Skeletal muscle cell (primary cell): ENCODE measurements at places on chromosomes 13 and 19.

DNA sequence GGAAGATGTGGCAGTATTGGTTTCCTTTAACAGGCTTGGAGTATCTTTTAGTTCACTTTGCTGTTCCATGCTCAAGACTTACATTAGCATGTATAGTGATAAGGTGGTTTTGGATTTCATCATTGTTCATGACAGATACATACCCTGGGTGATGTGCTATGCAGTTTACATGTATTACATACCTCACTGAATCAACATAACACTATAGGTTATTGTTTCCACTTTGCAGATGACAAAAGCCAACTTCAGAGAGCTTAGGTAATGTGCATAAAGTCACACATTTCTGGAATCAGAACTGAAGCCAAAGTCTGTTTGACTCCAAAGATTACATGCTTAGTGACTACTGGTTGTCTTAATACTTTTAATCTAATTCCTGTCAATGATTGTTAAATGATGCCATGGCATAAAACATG is 7.1 kb downstream of the COMMD6 start:
- no peak for DNase-seq

GRCh38 chr13:105329359-105329758 is 1206.1 kb downstream of the EFNB2 start:
- no peak for DNase-seq

DNA sequence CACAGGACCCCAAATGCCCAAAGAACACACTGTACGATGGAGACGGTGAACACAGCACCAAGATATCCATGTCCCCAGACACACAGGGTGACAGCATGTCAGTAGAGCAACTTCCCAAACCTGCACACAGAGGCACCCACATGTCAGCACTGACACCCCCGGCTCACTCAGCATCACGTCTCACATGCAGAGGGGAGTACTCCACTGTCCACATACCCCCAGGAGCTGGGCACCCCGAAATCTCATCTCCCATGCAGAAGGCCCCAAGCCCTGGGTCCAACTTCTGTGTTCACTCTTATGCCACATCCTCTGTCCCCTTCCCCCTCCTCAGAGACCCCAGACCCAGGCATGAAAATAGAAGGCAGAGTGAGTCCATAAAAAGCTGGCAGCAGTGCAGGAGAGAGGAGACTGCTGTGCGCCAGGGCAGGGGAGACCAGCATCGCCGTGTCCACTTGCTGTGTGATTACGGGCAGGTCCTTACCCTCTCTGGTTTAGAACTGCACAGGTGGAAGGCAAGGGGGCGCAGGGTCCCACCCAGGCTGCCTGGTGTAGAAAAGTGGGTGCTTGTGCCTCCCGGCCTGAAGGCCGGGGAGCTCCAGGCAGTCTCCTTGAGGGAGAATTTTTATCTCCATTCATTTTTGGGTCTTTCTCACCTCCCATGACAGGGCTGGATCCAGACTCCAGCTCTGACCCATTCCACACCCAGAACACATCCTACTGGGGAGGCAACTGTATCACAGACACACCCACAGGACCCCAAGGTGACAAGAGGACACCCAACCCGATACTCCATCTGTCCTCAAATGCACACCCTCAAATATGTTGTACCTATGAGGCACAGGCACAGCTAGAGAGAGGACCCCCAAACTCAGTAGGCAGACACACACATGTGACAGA is 17.0 kb downstream of the ERFL start:
- DNase-seq = no peak

GRCh38 chr13:76621705-76622104 is 264.5 kb downstream of the KCTD12 start:
- no peak for DNase-seq

DNA sequence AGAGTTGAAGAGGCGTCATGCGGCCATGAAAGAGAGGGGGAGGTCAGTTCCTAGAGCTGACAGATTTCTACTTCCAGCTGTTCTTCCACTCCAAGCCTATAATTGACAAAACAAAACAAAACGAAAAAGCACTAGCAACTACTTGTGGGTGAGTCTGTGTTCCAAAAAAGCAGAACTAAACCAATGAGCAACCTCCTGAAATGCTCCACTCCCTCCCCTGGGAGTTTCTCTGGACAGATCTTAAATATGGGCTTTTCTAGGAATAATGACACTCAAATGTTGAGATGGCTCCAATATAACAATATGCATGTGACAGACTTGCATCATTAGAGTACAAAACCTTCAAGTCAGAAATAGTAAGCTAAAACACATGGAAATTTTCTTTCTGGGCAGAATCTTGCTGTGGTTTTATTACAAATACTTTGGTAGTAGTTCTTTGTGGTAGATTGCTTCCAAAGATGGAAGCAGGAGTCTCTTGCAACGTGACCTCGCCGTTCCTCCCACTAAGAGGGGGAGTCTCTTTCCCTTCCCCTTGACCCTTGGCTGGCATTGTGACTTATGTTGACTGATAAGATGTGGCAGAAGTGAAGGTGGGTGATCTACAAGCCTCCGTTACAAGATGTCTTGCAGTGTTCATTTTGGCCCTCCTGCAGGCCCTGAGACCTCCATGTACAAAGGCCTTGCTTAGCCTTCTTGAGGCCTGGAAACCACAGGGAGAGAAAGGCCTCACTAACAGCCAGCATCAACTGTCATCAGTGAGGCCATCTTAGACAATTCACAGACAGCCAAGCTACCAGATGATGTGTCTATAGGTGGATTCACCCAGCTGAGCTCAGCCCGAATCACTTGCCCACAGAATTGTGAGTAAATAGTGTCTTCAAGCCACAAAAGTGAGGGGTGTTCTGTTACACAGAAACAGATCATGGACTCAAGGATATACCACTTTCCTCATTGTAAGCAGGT is 173.1 kb upstream of the RFC3 start:
- no peak for DNase-seq

GRCh38 chr19:49643466-49643865 is 1.5 kb downstream of the SCAF1 start:
- DNase-seq = no peak

DNA sequence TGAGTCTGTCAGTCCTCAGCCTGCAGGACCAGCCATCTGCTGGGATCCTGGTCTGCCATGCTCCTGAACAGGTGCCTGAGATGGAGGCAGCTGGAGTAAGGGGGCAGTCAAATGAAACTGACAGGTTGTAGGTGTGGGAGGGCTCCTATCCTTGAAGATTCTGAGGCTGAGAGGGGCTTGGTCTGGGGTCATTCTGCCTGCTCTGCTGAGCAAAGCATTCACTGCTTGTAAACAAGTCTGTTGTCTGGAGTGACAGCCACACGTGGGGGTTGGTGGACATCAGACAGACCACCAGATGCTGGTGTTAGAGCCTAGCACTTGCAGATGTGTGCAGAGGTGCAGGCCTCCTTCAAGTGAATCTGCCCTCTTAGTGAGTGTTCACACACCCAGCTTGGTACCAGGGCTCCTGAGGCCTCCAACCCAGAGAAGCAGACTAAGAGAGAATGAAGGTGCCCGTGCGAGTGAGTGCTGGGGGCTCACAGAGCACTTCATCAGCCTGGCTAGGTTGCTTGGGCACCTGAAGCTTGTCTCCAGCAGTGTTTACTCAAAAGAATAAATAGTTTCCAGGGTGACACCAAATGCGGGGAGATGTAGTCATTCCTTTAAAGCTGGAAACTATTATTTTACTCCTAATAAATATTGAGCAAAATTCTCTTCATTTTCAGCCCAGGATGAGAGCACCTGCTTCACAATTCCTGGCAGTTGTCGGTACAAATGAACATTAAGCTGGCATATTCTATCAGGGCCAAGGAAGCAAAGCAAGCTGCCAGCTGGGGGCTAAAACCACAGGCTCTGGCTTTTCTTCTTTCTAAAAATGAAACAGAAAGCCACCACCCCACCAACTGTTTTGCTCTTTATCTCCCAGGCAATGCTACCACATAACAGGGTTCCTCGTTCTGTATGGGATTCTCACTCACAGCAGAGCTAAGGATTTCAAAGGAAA is 82.3 kb downstream of the RNASEH2B start:
- no peak for DNase-seq

GRCh38 chr13:20570517-20570916 is 3.6 kb downstream of the IFT88 start:
- DNase-seq = peak; percentile 67

- no peak for DNase-seq
These were observed 580 bp downstream of the HSD17B14 start for GRCh38 chr19:48835734-48836088.
